Caki2 (cell line): ENCODE measurements at places on chromosomes 1 and 21. TPM values are rescaled to one million over a fixed set of nuclear protein-coding genes. Genes with fewer than 3 reads are reported as not detected.

- no peak for DNase-seq
These were observed 17.1 kb upstream of the CAP1 start for GRCh38 chr1:40023379-40023944.

ACKR1 gene
- total RNA-seq: not detected in 2 replicates

DNA sequence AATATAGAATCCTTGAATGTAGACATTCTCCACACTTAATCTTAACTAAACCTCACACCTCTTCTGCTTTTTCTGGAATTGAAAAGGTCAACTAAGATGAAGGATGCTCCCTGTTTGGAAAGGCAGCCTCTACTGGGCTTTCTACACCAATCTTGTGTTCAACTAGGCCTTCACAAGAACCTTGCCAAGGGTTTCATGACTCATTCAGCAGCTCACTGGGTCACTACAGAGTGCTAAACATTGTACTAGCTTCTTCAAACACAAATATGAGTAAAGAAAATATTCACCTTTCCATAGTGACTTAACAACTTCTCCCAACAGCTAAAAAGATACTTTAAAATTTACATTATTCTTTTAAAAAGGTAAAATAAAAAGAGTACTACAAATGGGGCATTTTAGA is 135.3 kb upstream of the PRMT6 start:
- no peak for DNase-seq

- no peak for DNase-seq
These were observed 12.7 kb downstream of the COL6A2 start for GRCh38 chr21:46110499-46111192.

HES3 gene
- not detected in 2 replicates for total RNA-seq
